ENCODE measurements at places on chromosomes 2 and 18.
A peak's percentile ranks its signal among the peaks of the same experiment; 100 is the strongest.

DNA sequence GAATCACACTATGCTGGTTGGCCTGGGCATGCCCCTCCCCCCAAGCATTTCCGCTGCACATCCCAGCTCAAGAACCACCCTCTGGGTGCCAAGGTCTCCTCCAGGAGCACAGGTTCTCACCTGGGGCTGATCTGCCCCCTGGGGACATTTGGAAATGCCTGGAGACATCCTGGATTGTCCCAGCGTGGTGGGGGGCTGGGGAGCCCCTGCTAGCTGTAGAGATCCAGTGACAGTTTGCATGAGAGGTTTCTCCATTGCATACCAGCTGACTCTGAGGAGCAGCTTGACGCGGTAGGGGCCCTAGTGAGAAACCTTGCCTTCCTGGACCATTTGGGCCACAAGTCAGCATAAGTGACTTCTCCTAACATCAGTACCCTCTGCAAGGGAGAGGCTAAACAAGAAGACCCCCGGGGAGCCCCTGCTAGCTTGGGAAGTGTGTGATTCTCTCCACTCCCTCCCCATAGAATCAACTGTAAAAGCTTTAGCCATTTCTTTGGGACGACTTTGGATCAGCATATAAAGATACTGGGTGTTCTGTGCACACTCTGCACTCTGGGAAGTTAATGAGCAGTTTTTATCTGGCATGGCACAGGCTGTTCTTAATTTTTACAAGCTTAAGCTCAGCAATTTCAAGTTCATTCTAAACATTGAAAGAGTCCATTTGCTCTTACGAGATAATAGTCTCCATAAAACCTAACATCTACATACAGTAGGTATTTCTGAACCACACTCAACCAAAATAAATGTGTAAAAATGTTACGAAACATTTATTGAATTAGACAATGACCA is 94.1 kb downstream of the GBX2 start:
- DNase-seq = no peak

GRCh38 chr2:20622296-20622686 is 28.6 kb downstream of the HS1BP3 start:
- no peak for DNase-seq

DNA sequence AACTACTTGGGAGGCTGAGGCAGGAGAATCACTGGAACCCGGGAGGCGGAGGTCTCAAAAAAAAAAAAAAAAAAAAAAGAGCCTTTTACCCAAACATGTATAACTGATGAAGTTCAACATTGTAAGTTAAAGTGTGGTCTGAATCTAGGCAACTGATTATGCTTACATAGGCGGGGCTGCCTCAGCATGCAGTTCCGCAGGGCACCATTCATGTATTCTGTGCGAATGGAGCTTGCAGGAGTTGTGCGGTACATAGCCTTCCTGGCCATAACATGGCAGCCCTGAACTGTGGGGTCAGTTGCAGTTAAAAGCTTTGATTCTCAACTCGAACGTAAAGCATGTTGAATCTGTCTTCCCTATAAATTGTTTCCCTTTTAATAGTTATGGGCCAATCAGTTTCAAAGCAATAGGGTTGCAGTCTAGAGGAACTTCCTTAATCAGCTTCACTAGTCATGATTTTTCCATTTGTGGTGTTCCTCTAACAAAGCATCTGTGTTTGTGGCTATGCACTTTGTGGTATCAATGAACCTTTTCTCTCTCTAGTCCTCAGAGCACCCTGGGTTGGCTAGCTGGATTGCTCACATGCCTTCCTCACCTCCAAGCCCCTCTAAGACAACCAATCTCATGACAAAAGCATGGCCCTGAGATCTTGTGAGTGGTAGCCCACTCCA is 30.6 kb upstream of the CEP68 start:
- DNase-seq = no peak

DNA sequence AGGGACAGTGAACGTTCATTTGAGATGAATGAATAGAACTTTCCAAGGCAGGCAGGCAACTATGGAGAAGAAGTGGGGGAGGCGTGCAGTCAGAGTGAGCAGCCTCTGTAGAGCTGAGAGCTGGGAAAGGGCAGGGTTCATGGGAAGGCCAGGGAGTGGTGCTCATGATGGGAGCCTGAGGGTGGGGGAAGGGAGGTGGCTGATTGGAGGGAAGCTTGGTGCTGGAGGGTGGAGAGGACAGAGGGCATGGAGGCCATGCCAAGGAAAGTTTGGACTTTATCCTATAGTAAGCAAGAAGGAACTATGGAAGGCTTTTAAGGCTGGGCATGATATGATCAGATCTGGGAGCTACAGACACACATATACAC is 47.6 kb upstream of the LGALSL start:
- peak; percentile 98 for DNase-seq

DNA sequence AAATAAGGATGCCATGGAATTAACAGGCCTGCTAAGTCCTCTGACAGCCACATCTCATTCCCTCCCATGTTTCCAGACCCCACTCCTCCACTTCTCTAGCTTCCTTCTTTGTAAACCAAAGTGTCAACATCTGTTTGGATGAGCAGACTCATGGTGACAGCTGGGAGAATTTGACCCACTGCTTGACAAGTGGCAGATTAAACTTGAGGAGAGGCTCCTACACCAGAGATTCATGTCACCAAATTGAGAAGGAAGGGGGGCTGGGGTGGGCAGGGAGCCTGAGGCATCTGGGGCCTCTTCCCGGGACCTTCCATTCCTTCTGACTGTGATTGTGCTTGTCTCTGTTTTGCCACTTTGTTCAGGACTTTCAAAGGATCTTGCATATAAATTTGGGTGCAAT is 41.0 kb upstream of the IGFBP5 start:
- DNase-seq = no peak

GRCh38 chr2:163345795-163346573 is 389.8 kb downstream of the FIGN start:
- DNase-seq = peak; percentile 12

Data from large intestine (tissue), 12 donors.